ENCODE measurements at places on chromosomes 13 and 19.

DNA sequence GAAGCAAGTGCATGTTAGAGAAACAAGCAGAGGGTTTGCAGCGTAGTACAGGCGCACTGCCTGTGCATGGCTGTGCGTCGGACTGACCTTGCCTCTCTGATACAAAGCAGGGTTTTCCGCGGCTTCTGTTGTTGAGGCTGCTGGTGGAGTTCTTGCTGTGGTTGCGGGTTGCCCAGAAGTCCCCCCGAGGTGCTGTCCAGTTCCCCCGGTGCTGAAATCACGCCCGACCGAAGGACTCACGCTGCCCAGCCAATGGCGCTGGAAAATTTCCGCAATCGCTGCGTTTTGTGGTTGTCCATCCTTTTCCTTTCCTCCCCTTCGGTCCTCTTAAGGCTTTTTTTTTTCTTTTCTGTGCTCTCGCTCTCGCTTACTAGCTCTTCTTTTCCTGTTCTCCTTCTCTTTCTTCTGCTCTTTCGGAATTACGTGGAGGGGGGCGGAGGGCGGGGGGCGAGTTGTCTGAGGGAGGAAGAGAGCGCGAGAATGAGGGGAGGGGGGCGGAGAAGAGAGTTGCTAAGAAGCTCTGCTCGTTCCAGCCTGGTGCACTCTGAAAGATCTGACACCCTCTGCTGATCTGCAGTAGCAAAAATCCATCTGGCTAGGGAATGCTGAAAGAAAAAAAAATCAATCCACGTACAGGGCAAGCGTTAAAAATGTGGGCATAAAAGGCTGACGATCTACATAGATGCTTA lies at the start of gene SLITRK1:
Gene SLITRK1, minus strand, starts transcription at position 558 of the 689 bp plus-strand sequence. CDS start 967 bp downstream, outside the sequence.
- DNase-seq: peak; percentile 69

DNA sequence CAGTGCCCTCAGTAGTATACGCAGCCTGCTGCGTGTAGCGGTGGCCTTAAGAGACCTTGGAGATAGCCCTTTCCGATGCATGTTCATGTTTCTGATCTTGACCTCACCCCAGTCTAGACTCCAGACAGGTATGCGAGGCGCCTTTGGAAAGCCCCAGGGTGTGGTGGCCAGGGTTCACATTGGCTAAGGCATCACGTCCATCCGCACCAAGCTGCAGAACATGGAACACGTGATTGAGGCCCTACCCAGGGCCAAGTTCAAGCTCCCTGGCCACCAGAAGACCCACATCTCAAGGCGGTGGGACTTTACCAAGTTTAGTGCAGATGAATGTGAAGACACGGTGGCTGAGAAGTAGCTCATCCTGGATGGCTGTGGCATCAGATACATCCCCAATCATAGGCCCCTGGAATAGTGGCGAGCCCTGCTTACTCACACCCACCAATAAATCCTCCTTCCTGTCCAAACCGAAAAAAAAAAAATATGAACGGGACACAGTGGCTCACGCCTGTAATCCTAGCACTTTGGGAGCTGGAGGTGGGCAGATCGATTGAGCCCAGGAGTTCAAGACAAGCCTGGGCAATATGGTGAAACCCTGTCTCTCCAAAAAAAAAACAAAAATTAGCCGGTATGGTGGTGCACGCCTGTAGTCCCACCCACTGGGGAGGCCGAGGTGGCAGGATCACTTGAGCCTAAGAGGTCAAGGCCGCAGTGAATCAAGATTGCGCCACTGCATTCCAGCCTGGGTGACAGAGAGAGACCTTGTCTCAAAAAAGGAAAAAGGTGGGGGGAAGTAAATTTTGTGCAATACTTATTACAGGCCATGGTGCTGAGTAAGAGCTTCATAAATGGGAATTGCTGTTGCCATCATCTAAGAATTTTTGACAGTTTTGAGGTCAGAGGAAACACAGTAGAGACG lies 12.4 kb upstream of the CBLC start:
- no peak for DNase-seq

GRCh38 chr13:35343417-35343816 lies 133.1 kb downstream of the MAB21L1 start:
- DNase-seq: no peak

GRCh38 chr13:94968040-94968756 lies 255.9 kb upstream of the SOX21 start:
- no peak for DNase-seq

GRCh38 chr13:86792153-86792651 lies 879.0 kb upstream of the SLITRK5 start:
- no peak for DNase-seq

DNA sequence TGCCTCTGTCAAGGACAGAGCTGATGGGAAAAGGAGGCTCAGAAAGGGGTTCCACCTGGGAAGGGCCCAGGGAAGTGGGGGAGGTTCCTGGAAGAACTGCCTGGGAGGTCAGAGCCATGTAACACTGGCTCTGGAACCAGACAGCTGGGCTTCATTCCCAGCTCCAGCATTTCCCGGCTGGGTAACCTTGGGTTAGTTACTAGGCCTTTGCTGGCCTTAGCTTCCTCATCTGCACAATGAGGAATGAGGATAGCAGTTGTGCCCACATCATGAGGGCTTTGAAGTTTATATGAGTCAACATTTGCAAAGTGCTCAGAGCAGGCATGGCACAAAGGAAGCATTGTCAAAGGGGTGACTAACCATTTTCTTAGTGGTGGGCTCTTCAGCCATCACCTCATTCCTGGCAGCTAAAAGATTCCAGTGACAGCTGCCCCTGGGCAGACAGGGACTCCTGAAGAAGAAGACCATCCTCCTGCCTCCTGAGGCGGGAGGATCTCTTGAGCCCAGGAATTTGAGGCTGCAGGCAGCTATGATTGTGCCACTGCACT lies 1.7 kb upstream of the DNAJB1 start:
- no peak for DNase-seq

DNA sequence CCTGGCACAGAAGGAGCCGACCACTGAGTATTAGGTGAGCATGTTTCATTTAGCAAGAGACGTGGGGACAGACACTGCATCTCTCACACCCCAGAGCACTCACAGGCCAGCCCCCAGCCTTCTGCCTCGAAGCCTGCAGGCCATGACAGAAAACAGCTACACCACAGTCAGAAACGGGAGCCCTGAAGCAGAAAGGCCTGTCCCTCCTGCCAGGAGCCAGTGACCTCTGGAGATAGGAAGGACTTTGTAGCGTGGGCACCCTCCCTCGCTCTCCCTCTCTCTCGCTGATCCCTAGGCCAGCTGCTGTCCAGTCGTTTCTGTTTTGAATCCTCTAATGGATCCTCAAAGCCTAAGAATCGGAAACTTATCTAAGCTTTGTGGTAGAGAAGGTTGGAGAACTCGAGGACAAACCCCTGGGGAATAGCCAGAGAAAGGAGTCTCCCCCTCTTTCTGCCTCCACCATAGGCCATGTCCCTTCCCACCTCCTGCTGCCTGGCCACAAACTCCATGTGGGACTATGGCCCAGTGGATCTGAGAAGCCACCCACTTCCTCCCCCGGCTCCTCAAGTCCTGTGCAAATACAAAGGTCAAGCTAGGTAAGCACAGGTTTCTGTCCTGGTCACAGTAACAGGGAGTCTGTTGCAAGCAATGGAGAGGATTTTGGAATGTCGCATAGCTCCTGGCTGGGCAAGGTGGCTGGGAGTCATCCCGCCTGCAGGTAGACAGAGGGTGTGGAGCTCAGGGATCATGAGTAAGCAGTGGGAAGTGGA lies 95.1 kb downstream of the NUFIP1 start:
- DNase-seq: no peak

DNA sequence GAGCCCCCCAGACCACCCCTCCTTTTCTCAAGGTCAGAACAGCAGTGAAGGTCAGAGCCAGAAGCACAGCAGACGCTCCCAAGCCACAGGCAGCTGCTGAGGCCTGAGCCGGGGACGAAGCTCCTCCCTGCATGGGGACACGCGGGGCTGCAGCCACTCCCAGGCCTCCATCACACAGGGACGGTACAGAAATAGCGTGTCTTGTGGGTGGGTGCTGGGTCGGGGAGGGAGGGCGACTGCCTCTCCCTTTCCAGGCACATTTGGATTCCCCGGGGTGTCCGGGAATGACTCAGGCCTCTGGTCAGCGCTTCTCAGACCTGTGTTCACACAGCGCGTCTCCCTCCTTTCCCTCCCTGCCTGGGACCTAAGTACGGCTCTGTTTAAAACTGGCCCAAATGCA lies 33.2 kb downstream of the RASA3 start:
- DNase-seq: no peak

All from NCI-H524 treated with DMSO at 0.1 percent for 48 hours (cell line).